Spleen (tissue), 13 donors: ENCODE measurements at places on chromosomes 7 and 10.
A peak's percentile ranks its signal among the peaks of the same experiment; 100 is the strongest.

DNA sequence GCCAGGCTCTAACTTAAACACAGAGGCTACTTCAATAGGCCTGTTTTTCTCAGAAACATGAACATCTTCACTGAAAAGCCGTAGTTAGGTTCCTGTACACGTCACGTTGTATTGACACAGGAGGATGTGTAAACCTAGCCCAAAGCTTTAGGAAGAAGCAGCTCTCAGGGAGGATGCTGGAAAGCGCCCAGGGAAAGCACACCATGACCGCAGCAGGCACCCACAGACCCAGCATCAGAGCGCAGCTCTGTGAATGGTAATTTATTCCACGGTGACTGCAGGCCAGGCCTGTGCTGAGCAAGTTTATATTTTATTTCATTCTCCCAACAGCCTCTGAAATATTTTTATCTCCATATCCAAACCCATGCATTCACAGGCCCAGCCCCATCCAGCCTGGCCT lies 51.1 kb downstream of the ASB13 start:
- no peak for DNase-seq

GRCh38 chr7:105808703-105809590 lies 67.5 kb downstream of the ATXN7L1 start:
- DNase-seq: peak; percentile 89

- no peak for DNase-seq
These were observed 167.8 kb upstream of the MYO3A start for GRCh38 chr10:25766213-25766612.

GRCh38 chr7:96539471-96539870 lies 170.2 kb downstream of the SEM1 start:
- no peak for DNase-seq

DNA sequence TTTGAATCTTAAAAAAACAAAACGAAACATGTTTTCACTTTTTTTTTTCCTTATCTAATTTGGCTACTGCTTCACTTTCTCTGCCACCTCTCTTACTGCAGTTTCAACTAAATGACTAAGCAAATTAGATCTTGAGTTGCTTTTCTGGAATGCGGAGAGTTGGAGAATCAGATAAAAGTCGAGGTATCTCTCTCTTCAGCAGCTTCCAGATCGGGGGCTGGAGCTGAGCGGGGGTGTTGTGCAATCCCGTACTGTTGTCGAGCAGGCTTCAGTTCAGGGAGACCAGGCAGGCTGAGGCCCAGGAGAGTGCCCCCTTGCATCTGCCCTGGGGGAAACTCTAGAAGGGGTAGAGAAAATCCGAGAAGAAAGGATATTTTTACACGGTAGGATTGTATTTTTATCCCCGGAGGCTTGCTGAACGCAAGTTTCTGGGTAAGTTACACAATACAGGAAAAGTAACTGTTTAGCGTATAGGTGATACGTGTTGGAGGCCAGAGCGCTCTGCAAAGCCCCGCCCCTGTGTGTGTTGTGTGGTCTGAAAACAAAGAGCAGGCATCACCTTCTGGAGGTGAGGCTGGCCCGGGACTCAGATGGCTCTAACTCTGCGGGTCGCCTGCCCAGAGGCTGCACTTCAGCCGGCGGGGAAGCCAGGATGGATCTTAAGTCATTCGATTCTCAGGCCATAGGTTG lies 116.6 kb downstream of the KLF6 start:
- DNase-seq: peak; percentile 90

GRCh38 chr10:101835362-101835761 lies 8.2 kb downstream of the KCNIP2 start:
- DNase-seq: no peak

DNA sequence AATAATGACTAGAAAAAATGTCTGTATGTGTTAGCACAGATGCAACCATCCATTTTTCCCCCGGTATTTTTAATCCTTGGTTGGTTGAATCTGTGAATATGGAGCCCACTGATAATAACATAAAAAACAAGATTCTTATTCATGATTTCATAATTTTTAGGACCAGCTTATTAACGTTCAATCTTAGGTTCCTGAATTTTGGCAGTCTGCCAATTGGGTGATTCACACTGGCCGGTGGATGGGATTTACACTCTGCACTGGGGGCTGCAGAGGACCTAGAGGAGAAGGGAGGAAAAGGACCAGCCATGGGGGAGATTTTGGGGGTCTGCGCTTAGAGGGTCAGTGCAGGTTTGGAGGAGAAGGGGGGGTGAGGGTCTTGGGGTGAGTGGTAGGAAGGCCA lies 327.9 kb downstream of the ACTR3B start:
- no peak for DNase-seq

DNA sequence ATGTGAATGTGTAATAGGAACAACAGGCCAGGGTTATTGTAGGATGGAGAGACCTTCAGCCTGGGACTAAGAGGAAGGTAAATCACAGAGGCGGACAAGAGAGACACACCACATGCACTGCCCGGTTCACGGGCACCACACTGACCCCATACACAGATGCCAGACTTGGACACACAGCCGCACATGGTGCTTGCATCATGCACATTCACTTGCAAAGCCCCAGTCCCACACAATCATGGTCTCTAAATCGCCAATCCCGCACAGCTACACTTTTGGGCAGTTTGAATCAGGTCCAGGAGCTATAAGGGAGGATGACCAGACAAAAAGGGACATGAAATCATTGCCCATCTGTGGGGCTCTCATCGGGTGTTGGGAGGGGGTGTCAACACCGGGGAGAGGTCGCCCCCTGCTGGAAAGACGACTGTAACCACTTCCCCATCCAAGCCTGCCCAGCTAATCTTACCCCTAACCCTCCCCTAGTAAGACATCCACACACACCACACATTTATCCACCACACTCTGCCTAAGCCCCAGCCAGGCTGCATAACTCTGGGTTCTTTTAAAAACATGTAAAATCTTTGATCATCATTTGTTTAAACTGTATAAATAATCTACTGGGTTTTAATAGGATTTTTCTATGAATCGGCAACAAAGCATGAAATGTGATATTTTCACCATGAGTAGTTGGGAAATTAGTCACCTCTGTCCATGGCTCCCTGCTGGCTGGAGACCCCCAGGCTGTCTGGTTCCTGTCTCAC lies 40.5 kb upstream of the SLF2 start:
- no peak for DNase-seq

DNA sequence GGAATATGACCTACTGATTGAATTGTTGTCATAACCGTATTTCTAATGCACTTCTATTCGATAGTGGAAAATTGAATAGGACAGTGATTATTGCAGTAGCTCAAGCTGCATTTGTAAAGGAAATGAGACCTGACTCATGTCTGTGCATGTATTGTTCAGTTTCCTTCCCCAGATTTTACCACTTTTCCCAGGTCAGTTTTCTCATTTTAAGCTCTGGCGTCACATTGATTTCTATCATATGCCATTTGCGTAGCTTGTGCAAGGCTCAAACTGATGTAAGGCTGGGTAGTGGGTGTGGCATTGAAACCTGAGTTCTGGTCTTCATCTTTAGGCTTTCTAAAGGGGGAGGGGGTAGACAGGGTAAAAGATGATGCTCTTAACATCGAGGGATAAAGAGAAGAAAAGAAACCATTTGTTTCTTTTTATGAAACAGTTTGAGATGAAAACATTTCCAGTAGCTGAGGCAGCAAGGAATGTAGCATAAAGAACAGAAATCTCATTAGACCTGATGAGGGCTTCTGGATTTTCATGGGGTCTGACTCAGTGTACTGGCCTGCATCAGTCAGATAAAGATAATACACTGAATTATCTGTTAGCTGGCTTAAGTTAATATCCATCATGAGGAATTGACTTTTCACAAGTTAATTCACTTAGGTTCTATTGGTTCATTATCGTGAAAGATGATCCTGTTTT lies 182.3 kb upstream of the CDCA7L start:
- DNase-seq: no peak

DNA sequence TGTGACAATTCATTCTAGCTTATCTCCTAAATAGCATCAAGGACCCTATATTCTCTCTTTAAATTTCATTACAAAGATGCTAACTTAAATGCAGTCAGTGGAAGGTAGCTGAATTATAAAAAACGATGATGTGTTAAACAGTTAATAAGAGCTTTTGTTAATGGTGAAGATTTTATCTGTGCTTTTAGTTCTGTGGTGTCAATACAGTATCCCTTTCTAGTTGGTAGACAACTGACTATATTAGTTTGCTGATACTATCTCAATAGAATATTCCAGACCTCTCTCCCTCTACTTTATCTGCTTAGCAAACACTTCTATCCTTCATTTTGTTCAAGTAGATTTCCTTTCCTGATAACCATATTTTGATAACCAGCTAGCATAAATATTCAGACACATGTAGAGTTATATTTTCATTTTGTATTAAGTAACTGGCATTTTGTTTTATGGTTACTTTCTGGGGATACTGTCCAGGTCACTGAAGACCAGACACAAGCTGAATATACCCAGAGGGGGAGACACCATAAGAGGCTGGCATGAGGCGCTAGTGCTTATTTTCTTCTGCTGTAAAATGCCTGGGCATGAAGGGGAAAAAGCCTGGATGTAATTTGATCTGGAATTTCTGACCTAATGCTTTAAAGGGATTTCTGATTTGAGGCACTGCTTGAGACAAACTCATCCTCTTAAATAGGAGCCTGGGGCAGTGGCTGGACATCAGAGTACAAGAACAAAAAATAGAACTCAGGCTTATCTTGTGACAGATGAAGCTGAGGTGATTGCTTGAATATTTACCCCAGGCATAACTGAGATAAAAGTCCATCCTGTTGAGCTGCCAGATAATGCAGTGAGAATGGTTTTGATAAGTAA lies 197.5 kb downstream of the MALRD1 start:
- DNase-seq: no peak

DNA sequence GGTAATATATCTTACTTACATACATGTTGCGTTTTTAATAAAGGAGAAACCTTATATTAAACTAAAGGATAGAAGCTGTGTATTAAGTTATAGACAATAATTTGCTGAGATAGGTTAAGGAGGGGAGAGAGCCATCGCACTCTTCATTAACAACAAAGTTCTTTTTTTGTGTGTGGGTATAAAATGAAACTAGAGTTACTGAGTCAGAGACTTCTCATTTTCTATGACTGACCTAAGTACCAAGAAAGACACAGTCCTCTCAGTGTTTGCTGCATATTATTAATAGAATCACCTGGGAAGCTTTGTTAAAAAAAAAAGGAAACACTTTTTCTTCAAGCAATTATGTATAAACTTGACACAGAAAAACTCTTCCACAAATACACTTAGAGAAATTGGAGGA lies 31.4 kb downstream of the FEZF1 start:
- DNase-seq: no peak

- DNase-seq: no peak
These were observed 10.7 kb upstream of the IDI2 start for GRCh38 chr10:1036341-1036791.

DNA sequence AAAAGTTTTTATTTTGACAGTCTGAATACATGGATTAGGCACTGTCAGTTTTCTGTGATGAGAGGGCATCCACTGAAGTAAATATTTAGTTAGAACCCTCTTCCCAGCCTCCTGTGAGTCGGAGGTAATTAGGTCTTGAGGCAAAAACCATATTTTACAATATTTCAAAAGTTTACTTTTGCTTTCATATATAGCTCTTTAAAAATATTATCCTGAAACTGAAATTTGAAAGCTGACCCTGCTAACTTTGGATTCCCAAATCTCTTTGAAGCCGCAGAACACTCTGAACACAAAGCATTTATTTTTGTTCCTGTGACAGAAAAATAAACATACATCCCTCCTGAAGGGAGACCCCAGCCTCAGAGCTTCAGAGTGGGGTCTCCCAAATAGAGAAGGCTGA lies 317.4 kb downstream of the KIF20B start:
- no peak for DNase-seq

- DNase-seq: no peak
These were observed 1512.8 kb downstream of the REEP3 start for GRCh38 chr10:65033957-65034356.

- DNase-seq: no peak
These were observed 10.5 kb downstream of the SKAP2 start for GRCh38 chr7:26853788-26854393.

- no peak for DNase-seq
These were observed 61.3 kb downstream of the GFRA1 start for GRCh38 chr10:116211682-116212081.

- peak; percentile 7 for DNase-seq
These were observed 94.5 kb downstream of the COL26A1 start for GRCh38 chr7:101457001-101457750.

DNA sequence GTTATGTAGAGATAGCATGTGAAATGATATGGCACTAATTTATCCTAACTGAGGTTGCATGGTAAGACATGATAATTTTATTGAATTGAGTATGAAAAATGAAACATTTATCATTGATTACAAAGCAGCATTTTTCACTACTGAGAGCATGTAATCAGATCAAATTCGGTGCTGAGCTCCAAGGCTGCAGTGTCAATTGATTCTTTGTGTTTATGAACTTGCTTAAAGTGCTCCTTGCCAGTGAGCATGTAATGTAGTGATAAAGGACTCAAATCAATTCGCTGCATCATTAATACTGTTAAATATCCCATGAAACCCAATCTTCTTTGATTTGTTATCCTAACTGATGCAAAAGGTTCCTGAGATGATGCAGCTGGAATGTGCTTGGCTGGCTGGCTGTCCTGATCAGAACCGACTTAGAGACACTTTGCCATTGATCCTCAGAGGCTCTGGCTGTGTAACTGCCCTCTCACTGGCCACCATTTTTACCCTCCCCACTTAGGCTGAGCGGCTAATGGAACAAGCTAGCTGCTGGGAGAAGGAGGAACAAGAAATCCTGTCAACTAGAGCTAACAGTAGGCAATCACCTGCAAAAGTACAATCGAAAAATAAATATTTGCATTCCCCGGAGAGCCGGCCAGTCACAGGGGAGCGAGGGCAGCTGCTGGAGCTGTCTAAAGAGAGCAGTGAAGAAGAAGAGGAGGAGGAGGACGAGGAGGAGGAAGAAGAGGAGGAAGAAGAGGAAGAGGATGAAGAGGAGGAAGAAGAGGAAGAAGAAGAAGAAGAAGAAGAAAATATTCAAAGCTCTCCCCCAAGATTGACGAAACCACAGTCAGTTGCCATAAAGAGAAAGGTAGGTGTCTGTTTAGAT lies 89.8 kb upstream of the SAMD8 start:
- DNase-seq: no peak

DNA sequence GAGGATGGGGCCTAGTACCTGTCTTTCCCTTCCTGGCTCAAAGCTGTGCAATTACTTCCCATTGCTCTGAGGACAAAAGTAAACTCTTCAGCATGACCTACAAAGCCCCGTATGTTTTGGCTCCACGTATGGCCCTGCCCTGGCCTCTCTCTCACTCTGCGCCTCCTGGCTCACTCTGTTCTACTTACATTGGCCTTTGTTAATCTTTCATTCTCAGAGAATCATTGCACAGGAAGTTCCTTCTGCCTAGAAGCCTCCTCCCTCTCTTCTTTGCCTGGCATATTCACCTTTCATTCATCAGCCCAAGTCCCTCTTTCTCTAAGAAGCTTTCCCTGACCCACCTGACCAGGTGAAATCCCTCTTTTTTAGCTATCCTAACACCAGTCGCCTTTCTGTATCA lies 23.9 kb downstream of the LIPM start:
- no peak for DNase-seq

- DNase-seq: no peak
These were observed 9.3 kb downstream of the LMTK2 start for GRCh38 chr7:98115746-98116525.

- DNase-seq: no peak
These were observed 133.3 kb downstream of the VPS41 start for GRCh38 chr7:38775506-38776175.

- DNase-seq: no peak
These were observed 23.5 kb upstream of the CHST12 start for GRCh38 chr7:2379821-2380450.

GRCh38 chr7:107166736-107167426 lies 1.9 kb upstream of the HBP1 start:
- no peak for DNase-seq

- DNase-seq: no peak
These were observed 1.1 kb upstream of the GIMAP1 start for GRCh38 chr7:150715293-150715692.
